ENCODE measurements at places on chromosomes 3 and 15. TPM values are rescaled to one million over a fixed set of nuclear protein-coding genes. Genes with fewer than 3 reads are reported as not detected.

GRCh38 chr15:60592371-60593169, 113.6 kb upstream of the ICE2 start:
- peak; percentile 41 for DNase-seq

GRCh38 chr15:51198701-51199232, 104.1 kb upstream of the TNFAIP8L3 start:
- no peak for DNase-seq

GRCh38 chr15:71809346-71809745, 1.0 kb upstream of the NR2E3 start:
- no peak for DNase-seq

- no peak for DNase-seq
Measured at GRCh38 chr3:154015307-154015706, 105.9 kb upstream of the ARHGEF26 start.

Gene PAQR9
- 0.82 TPM for polyA plus RNA-seq

DNA sequence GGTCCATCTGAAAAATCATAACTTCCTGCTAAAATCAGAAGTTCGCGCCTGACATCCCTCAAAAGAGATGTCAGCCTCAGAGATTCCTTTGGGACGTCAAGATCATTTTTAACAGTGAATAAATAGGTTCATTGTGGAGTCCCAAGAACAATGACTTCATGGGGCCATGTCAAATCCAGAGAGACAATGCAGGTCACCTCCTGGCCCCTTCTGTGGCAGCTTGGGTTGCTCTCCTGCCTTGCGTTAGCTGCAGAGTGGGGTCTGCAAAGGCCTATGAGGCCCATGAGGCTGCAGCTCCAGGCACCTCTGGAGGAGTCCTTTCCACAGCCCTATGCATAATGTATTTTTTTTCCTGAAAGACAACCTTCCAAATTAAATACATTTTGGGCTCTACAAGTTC, 282.3 kb downstream of the ADAMTS17 start:
- no peak for DNase-seq

Gene NR1I2
- polyA plus RNA-seq, result 0.58 TPM

- no peak for DNase-seq
Measured at GRCh38 chr3:195385526-195385925, 57.3 kb downstream of the ACAP2 start.

All from right renal pelvis (tissue), 4 donors.